ENCODE measurements at places on chromosomes 4 and X.

DNA sequence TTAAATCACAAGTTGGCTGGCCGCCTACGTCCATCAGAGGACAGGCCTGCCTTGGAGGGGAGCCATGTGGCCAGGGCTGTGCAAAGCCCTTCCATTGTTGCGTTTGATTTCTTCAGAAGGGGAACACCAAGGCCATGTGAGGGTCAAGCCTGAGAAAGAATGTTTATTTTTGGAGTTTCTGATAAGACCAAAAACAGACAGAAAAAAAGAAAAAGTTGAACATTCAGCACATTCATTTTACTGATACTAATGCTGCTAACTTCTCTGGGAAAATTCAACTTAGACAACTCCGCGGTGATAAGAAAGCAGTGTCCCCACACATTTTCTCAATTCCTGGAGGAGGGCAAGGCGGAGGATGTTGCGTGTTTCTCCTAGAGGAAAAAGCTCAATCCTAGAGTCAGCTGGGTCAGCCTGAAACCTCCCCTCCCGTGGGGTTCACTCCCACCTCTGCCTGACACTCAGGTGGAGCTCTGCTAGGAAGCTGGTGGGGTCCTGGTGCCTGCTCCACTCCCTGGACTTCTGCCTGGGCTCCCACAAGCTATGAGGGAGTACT, 63.5 kb downstream of the ANAPC4 start:
- no peak for DNase-seq

GRCh38 chrX:30495468-30495867, 82.1 kb downstream of the TASL start:
- no peak for DNase-seq

DNA sequence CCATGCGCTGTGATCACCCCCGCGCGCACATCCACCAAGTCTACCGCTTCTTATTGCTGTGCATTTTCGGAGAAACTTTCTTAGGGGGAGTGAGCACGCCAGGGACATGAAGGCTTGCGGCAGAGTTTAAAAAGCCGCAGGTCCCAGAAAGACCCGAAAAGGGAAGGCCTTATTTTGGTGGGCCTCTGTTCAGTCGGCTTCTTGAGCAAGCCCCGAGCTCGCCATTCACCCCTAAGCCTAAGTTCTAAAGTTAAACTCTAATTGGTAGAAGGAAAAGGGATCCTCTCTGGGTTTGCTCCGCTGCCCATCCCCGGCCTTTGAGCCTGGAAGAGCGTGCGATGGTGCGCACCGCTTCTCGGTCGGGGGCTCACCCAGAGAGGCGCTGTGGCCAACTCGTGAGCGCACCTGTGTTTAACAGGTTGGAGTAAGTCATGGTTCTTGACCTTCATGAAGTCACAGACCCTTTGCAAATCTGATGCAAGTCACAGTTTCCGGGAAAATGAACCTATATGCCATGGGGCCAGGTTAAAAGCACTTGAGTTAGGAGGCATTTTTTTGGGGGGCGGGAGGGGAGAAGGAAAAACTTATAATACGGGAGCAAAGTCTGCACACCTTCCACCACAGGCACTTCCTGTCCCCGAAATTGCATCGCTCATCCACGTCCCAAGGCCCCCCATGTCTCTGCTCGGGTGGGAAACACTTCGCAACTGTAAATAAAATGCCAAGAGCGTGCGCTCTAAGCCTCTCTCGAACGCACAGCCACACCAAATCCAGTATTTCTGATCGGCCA, 1.9 kb downstream of the PHOX2B start:
- no peak for DNase-seq

GRCh38 chr4:80989921-80990544, 40.5 kb upstream of the BMP3 start:
- peak; percentile 2 for DNase-seq

GRCh38 chr4:145182222-145182621, 1.8 kb upstream of the OTUD4 start:
- DNase-seq, result no peak

GRCh38 chr4:47651231-47651630, 166.2 kb downstream of the ATP10D start:
- DNase-seq, result no peak
